Effector memory CD4-positive, alpha-beta T cell (primary cell): ENCODE measurements at places on chromosomes 6 and 20.

GRCh38 chr6:154134471-154135147 is 95.6 kb downstream of the OPRM1 start:
- DNase-seq = no peak

- DNase-seq = no peak
Observed at GRCh38 chr6:166514196-166514595, 72.3 kb downstream of the RAMACL start.

GRCh38 chr6:112680091-112680490 is 333.0 kb downstream of the RFPL4B start:
- no peak for DNase-seq

DNA sequence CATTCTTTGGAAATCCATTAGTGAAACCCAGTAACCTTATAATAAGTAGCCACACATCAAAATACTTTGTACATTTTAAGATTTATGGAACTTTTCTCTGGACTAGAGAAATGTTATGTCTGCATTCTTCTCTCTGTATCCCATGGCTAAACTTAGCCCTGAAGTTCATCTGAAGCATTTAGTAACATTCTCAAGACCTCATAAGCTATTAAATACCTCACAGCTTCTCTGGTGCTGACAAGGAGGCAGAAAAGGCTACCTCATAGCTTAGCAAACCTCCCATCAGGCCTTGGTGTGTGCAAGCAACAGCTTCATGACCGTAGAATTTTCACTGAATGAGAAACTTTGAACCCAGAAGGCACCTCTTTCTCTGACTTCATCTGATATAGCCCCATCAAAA is 38.9 kb upstream of the HDGFL1 start:
- no peak for DNase-seq

DNA sequence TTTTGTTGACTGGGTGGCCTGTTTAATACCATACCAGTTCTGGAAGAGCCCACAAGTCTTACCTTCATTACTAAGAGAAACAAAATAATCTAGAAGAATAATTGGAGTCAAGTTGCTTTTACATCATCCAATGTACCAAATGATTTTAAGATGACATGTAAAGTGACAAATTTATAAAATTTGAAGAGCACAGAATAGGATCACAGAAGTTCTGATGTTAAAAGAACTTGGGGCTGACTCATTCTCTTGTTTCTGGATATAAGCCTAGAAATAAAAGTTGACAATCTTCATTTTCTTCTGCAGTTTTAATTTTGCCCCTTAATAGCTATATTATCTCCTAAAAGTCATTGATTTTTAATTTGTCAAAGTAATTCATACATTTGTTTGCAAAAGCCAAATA is 317.5 kb upstream of the MARCKS start:
- DNase-seq = no peak

- no peak for DNase-seq
Observed at GRCh38 chr20:51529081-51529681, 13.3 kb downstream of the NFATC2 start.

DNA sequence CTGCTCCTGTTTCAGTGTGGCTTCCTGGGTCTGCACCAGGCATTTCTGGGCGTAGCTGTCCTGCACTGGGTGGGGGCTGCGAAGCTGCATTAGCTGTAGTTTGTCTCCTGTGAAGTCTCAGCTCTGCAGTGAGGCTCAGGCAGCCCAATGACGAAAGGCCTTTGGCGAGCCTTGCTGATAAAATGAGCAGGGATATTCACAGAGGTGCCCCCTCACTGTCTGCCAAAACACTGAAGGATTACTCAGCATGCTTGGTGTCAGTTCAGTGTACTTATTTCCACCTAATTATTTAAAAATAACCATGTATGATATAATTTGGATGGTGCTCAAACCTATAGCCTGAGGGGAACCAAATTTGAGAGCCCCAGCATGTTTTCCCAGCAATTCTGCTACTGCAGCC is 73.5 kb downstream of the ECT2L start:
- DNase-seq = no peak
